Osteoblast (primary cell): ENCODE measurements at places on chromosomes 3 and 15. TPM values are rescaled to one million over a fixed set of nuclear protein-coding genes. Genes with fewer than 3 reads are reported as not detected.

DNA sequence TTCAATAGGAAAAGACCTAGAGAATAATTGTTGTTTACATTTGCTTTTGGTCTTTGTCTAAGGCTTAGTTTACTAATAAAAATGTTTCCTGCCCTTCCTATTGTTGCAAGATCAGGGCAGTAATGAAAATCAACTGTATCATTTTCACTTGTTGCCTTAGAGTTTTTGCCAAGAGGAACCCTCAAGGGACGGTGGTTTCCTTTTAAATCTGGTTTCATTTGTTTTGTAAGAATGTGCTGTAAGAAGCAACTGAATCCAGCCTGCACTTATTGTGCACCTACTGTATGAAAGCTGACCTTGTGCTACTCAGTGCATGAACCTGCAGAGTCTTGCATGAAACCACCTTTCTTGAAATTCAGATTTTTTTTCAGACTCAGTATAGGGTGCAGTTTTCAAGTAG is 5.3 kb downstream of the IGF1R start:
- H3K4me3 ChIP-seq = no peak overlapping the region
- DNase-seq = no peak
- peaks cover 23% of the 10 kb centered on the region for H3K4me1 ChIP-seq
- H3K27me3 ChIP-seq = peaks cover 3% of the 10 kb centered on the region
- H3K36me3 ChIP-seq = no peaks in the 10 kb centered on the region

- no peak overlapping the region for H3K4me3 ChIP-seq
- H3K4me1 ChIP-seq = no peaks in the 10 kb centered on the region
- no peaks in the 10 kb centered on the region for H3K27me3 ChIP-seq
- DNase-seq = peak; percentile 81
Observed at GRCh38 chr15:41819455-41820050, 8.3 kb upstream of the JMJD7 start.

DNA sequence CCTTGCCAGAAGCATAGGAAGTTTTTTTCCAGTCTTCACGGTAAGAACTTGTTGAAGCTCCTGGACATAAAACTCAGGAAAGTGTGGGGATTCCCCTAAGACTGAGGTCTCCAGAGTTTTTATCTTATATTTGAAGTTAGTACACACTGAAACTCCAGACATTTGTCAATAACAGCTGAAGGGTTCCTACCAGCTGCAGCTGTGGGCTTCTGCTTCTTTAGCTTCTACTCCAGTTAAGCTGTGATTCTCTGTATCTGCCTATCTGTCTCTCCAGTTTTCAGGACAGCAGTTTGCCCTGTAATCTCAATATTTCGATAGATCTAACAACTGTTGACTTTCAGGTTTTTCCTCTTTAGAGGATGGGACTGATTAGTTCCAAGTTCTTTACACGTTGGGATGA is 966.0 kb upstream of the SEMA6D start:
- no peak overlapping the region for H3K4me3 ChIP-seq
- no peak for DNase-seq
- no peak overlapping the region for H3K27ac ChIP-seq
- H3K27me3 ChIP-seq = no peaks in the 10 kb centered on the region
- H3K4me1 ChIP-seq = no peaks in the 10 kb centered on the region
- no peaks in the 10 kb centered on the region for H3K36me3 ChIP-seq

DNA sequence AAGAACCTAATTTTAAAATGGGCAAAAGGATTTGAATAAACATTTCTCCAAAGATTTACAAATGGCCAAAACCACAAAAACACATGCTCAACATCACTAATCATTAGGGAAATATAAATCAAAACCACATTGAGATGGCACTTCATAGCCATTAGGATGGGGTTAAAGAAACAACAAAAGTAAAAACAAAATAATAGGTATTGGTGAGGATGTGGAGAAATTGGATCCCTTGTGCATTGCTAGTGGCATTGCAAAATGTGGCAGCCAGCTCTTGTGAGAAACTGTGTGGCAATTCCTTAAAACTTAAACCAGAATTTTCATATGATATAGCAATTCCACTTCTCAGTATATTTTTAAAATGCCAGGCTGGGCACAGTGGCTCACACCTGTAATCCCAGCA is 126.5 kb downstream of the STT3B start:
- no peak for DNase-seq
- H3K27ac ChIP-seq = no peak overlapping the region
- H3K4me3 ChIP-seq = no peak overlapping the region
- no peaks in the 10 kb centered on the region for H3K4me1 ChIP-seq
- no peaks in the 10 kb centered on the region for H3K36me3 ChIP-seq

DNA sequence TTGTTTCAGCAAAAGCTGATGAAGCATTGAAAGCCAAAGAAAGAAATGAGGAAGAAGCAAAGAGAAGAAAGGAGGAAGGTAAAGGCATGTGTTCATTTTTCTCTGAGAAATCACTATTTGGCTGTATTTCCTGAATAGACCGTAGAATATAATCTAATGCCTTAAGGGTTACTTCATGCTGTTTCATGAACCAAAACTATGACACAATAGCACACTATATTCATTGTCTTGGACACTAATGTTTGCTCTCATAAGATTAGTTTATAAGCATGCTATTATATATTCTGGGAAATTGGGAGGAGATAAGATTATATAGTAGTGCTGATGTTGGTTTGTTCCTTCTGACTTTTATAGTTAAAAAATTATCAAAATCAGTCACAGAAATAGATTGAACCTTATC is 110.1 kb upstream of the MLF1 start:
- no peaks in the 10 kb centered on the region for H3K4me1 ChIP-seq
- H3K36me3 ChIP-seq = no peaks in the 10 kb centered on the region
- no peak for DNase-seq
- H3K27me3 ChIP-seq = no peaks in the 10 kb centered on the region

DNA sequence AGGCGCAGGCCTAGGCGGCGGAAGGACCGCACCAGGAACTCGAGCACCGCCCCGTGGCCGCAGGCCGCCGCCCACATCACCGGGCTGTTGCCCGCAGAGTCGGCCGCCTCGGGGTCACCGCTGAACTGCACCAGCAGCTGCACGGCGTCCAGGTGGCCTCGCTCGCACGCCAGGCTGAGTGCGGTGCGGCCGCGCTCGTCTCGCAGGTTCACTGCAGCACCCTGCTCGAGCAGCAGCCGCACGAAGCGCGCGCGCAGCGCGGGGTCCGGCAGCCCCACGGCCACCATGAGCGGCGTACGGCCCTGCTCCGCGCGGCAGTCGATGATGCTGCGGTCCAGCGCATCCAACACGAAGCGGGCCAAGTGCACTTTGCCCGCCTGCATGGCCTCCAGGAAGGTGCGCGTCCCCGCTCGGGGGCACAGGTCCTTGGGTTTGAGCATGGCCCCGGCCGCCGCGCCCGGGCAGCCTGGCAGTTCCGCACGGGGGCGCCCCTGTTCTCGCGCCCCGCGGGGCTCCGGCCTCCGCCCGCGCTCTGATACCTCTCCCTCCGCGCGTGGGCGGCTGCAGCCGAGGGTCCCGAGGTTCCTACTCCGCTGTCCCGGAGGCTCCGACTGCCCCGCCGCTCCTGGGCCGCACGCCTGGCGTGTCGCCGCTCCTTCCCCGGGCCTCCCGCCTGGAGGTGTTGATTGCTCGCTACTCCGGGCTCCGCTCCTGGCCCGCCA is 556 bp downstream of the ANKRD63 start:
- DNase-seq = peak; percentile 96
- H3K27me3 ChIP-seq = peaks cover 56% of the 10 kb centered on the region
- H3K36me3 ChIP-seq = no peaks in the 10 kb centered on the region
- H3K4me3 ChIP-seq = peak overlapping the region; percentile 65
- H3K27ac ChIP-seq = no peak overlapping the region
- peaks cover 2% of the 10 kb centered on the region for H3K4me1 ChIP-seq

The MESP1 gene
- total RNA-seq = under 0.01 TPM in 2 replicates
